ENCODE measurements at places on chromosomes 7 and 10.

GRCh38 chr10:17255512-17255911 is 27.5 kb downstream of the VIM start:
- no peak for DNase-seq

DNA sequence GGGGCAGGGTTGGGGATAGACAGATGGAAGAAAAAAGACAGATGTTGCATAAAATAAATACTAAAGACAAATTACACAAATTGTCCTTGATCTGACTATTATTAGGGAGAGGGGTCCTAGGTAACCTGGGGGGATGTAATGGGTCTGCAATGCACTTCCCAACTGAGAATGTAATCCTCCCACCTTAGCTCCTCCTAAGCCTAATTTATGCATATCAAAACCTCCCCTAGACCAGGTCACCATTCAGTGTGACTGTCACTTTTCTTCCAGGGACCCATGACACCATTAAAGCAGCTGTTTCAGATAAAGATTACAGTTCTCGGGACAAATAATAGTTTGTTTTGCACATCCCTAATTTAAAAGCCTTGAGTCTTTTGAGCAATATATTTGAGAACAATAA is 133.9 kb upstream of the FEZF1 start:
- DNase-seq, result no peak

GRCh38 chr10:6247041-6247712 is 44.4 kb downstream of the PFKFB3 start:
- DNase-seq, result no peak

GRCh38 chr10:35924759-35925158 is 282.7 kb upstream of the FZD8 start:
- DNase-seq, result no peak

DNA sequence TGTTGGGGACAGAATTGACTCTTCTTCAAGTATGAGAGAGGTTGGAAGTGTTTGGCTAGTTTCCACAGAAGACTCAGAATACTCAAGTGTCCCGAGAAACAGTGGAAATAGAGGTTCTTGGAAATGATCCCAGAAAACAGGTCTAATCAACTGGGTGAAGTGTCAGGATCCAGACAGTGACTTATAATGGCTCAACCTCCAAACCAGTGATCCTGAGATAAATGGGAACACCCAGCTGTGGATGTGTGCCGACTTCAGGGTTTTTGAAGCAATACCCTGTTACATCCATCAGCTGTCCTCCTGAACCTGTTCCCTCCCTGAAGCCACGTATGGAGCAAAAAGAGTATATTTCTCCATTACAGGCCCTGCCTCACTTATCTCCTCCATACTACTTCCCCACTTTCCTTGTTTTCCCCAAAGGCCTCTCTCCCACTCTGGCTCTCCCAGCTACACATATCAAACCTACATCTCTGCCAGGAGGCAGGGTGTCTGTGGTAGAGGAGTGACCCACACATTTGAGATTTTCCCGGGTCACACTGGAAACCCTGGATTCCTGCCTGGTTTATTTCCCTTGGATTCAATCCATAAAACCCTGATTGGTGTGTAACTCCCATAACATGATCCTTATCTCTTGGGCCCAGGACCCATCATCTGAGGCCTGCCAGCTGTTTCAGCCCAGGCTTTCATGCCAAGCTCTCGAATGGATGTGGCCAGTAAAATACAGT is 17.6 kb upstream of the ELOVL3 start:
- no peak for DNase-seq

DNA sequence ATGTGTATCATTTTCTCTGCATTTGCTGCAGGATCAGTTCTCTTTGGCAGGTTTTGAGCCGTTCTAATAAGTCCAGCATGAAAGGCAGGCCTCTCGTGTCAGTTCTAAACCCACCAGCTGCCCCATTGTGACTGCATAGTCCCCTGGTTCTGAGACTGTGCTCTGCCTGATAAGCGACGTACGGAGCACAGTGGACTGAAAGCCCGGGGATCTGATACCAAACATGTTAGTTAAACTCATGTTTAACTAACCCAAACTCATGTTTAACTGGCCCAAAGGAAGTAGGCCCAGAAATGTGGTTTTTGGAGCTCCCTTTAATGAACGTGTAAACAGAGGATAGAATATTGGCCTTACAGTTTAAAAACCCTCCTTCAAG is 98.0 kb upstream of the PDCD4 start:
- DNase-seq, result no peak

DNA sequence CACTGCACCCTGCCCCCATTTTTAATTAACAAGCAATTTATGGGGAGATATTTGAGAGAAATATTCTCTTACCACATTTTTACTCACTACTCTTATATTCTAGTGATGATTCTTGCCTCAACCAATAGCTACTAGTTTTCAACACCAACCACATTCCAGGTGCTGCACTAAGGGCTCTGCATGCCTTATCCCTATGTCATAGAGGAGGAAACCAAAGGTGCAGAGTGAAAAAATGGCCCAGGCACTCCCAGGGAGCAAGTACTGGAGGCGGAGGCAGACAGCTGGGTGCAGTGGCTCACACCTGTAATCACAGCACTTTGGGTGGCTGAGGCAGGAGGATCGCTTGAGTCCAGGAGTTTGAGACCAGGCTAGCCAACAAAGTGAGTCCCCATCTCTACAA is 35.5 kb upstream of the TPST1 start:
- no peak for DNase-seq

GRCh38 chr7:159115601-159116501 is 28.8 kb downstream of the VIPR2 start:
- no peak for DNase-seq

DNA sequence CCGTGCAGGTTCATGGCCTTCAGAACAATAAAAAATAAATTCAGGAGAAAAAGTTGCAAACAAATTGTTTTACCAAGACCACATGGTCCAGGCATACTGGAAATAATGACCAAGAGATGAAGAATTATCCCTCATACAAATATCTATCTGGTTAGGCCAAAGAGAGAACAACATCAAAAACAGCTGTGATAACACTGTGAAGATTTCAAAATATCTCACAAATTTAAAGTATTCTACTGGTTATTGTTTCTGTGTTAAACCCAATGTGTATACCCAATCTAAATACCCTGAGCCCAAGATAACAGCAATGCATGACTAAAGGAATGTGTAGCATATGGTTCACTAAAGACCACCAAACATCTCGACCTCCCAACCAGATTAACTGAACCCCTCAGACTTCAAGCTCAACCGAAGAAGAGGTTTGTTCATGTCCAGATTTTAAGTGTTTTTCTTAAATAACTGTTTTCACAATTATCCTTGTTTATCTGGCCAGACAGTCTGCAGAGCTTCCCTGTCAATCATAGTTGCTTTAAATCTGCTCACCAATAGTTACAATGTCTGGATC is 10.9 kb downstream of the OR9A2 start:
- DNase-seq, result no peak

- DNase-seq, result no peak
Measured at GRCh38 chr7:69640925-69641594, 42.8 kb downstream of the AUTS2 start.

DNA sequence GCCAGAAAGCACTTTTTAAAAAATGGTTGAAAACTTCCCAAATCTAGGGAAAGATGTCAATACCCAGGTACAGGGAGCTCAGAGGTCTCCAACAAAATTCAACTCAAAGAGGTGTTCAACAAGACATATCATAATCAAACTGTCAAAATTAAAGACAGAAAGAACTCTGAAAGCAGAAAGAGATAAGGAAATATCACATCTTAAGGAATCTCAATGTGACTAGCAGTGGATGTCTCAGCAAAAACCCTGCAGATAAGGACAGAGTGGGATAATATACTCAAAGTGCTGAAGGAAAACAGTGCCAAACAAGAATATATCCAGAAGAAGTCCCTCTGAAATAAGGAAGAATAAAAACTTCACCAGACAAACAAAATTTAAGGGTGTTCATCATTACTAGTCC is 13.0 kb upstream of the GSTK1 start:
- DNase-seq, result no peak

GRCh38 chr7:144862612-144863319 is 26.9 kb upstream of the TPK1 start:
- DNase-seq, result no peak

DNA sequence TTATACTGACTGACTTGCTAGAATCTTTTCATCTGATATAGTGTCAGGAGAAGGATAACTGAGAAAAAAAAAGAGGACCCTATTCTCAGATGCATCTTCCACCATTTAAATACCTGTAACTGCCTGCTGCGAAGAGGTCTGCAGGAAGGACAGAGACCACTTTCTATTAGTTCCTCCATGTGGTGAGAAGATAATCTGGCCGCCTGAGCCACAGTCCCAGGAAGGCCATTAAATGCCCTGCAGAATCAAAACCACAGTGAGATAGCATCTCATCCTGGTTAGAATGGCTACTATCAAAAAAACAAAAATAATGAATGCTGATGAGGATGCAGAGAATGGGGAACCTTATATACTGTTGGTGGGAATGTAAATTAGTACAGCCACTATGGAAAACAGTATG is 19.9 kb upstream of the IFIT1B start:
- no peak for DNase-seq

DNA sequence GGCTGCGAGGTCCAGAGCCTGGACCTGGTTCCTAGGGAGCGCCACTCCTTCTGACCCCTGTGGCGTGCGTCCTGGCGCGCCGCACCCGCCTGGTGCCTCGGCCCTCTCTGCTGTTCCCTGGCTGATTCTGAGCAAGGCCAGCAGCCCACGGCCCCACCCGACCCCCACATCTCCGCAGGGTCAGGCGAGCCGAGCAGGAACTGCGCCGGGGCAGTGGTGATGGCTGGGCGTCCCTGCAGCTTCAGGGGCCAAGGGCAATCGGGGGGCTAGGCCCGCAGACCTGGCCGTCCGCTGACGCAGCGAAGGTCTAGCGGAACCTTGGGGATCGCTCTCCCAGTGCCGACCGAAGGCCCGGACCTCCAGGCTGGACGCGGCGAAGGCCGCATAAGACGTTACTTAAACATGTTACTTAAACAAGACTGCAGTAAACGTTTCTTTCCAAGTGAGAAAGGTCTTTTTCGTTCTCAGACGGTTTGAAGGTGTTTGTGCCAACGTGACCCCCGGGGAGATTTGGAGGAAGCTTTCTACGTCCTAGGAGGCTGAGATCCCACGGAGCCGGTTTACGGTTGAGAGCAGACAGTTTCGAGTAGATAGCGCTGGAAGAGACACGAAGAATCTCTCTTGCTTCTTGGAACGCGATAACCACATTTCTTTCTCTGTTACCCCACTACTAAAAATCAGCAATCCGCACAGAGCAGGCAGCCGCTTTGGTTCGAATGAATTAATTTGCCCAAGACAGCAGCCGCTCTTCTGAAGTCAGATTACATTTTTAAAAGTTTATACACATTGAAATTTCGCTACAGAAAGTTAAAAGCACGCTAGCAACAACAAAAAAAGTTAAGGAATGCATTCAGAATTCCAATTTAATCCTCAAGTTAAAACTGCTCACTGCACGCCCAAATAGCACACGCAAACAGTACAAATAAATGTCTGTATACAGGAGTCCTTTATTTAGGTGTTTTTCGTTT is 4.9 kb upstream of the NKX2-3 start:
- no peak for DNase-seq

DNA sequence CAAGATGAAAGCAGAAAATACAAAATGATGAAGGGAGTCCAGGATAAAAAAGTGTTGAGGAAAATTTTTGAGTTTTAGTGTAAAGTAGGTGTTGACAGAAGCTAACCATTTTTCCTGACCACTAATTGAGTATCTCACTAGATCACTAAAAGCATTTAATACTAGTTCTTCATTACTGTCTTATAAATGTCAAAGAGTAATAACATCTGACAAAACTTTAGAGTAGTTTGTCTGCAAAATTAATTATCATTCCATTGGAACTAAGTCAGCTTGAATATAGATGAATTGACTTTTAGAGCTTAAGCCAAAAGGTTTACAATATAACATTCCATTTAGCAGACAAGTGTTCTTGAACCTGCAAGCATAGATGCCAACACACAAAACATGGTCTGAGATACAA is 232.9 kb downstream of the FOXP2 start:
- DNase-seq, result no peak

DNA sequence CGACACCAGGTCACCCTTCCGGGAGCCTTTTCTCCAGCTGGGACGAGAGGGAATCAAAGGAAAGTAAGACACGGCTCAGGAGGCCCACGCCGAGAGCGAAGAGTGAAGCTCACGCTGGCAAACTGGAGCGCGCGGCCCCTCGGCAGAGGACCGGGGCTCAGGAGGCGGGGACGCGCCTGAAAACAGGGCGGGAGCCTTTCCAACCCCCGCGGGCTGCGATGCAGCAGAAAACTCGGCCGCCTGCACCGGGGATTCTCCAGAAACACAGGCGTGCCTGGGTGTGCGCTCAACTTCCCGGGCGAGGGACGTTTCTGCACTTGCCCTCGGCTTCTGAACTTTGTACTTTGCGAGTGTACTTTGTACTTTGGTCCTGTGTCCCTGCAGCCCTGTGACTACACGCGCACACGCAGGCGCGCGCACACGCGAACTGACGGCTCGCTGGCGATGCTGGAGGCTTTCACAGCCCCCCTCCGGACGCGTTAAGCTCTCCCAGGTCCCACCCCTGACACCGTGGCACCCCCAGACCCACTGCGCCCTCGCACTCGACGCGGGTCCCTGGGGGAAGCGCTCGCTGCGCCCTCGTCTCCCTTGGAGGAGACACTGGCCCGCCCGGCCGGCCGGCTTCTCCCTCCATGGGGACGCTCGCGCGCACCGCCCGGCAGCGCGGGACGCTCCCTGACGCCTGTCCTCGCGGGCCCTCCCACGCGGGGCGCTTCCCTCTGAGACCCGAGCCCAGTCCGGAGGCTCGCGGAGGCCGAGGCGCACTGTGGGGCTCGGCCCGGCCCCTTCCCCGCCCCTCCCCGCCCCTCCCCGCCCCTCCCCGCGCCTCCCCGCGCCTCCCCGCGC is 588 bp upstream of the PAOX start:
- peak; percentile 74 for DNase-seq

DNA sequence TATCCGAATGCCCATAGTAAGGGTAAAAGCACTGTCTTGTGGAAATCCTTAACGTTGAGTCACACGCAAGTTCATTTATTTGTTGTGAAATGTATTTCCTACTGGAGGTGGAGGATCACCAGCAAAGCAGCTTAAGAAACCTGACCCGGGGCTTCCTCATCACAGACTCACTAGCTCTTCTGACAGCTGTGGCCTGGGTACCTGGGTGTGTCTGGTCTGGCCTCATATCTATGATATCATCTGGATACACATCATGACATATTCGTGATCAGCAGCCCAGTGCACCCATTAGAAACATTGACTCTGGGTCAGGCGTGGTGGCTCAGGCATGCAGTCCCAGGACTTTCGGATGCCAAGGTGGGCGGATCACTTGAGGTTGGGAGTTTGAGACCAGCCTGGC is 8.8 kb downstream of the DRGX start:
- DNase-seq, result no peak
